ENCODE measurements at places on chromosomes 2 and 18.
A peak's percentile ranks its signal among the peaks of the same experiment; 100 is the strongest.

DNA sequence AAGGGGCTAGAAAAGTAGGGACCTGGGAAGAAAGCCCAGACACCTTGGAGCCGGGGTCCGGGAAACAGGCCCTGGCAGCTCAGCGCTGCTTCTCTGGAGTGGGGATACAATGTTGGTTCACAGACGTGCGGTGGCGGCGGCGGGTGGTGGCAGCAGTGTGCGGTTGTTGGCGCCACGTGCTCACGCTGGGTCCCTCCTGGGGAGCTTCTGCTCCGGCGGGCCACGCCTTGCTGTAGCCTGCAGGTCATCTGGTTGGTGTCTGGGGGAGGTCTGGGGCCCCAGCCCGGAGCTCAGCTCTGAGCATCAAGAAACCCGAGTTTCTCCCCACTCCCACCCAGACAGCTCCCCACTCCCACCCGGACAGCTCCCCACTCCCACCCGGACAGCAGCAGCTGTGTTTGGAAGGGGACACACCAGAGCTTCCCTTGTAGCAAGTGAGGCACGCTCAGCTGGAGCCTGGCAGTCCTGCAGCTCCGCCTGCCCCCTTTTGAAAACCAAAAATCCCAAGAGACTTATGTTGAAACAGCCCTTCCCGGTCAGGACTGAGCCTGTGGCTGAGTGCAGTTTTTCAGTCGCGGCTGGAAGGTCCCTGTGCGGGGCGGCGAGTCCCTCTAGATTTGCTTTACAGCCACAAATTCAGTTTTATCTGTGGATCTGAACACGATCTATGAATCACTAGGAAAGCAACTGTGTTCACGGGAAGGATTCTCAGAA is 46.9 kb downstream of the NFATC1 start:
- no peak for DNase-seq

DNA sequence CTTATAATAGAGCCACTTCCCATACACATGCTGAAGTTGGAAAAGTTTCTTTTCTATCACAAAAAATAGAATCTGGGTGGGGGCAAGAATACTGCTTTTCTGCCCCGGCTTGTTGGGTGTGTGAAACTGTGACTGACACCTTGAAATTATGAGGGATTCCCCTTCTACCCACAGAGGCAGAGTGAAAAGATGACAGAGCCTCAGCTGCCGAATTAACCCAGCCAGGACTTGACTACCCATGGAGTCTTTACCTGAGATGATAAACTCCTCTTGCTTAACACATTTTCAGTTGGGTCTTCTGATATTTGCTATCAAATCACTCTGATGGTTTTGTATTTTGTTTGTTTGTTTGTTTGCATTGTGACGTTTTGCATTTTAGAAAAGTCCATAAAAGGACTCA is 66.0 kb upstream of the PMAIP1 start:
- DNase-seq: no peak

GRCh38 chr2:18435426-18436037 is 124.9 kb downstream of the RDH14 start:
- DNase-seq: peak; percentile 41

GRCh38 chr2:176159663-176160250 is 2.6 kb downstream of the HOXD3 start:
- no peak for DNase-seq

- peak; percentile 14 for DNase-seq
These were observed 185.1 kb upstream of the SMAD7 start for GRCh38 chr18:49135877-49136276.

DNA sequence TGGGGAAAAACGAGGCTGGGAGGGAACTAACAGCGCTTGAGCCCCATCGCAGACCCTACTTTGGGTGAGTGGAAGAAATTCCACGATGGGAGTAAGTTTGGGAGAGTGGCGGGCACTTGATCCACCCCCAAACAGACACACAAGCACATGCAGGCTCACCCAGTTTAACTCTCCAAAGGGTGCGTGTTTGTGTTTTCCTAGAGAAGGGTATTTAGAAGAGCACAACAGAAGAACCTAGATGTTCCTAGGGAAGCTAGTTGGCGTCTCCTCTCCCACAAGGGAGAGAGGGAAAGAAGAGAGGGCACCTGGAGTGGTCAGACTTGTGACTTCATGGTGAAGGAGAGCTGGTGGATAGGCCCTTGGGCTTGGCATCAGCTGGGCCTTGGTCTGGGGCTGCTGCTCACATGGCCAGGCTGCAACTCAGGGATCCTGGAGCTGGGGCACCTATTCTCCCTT is 3.2 kb downstream of the GATA6 start:
- no peak for DNase-seq

DNA sequence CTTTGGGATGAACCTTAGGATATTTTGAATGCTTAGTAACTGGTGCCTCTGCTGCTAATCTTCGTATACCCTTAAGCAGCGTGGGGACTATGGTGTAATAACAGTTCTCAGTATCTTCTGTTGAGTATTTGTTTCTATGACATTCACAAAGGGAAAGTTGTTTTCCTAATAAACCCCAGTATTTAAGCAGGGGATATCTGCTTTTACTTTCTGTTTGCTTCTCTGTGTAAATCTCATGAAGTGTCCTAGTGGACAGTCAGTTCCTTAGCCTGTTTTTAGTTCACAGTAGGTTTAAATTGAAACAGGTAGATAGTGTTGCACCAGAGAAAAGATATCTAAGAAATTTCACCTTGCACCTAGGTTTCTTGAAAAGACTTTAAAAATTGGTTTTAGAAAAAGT is 14.9 kb downstream of the KIAA1328 start:
- DNase-seq: no peak

GRCh38 chr18:74773171-74773624 is 175.5 kb downstream of the ZNF407 start:
- no peak for DNase-seq

DNA sequence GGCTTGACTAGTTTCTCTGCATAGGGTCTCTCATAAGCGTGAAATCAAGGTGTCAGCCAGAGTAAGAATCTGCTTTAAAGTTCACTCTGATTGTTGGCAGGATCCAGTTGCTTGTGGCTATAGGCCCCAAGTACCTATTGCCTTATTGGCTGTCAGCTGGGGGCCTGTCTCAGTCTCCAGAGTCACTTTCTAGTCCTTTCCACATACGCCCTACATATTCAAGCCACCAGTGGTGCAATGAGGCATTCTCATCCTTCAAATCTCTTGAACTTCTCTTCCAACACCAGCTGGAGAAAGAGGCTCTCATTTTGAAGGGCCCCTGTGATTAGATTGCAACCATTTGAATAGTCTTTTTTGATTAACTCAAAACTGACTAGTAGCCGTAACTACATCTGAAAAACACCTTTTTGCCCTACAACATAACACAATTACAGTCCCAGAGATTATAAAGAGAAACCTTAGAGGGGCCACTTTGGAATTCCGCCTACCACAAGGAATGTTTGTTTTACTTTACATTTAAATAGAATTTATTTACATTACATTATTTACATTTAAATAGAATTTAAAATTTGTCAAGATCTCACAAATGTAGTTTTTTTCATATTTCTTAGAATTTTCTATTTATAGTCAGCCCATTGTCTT is 520.1 kb downstream of the DSC3 start:
- no peak for DNase-seq

- DNase-seq: no peak
These were observed 15.1 kb downstream of the ITM2C start for GRCh38 chr2:230879891-230880290.

GRCh38 chr2:9984871-9985480 is 33.5 kb downstream of the GRHL1 start:
- no peak for DNase-seq

GRCh38 chr2:45011621-45012602 is 2.7 kb upstream of the SIX2 start:
- no peak for DNase-seq
